Astrocyte of the spinal cord (primary cell): ENCODE measurements at places on chromosomes 2 and 18.

DNA sequence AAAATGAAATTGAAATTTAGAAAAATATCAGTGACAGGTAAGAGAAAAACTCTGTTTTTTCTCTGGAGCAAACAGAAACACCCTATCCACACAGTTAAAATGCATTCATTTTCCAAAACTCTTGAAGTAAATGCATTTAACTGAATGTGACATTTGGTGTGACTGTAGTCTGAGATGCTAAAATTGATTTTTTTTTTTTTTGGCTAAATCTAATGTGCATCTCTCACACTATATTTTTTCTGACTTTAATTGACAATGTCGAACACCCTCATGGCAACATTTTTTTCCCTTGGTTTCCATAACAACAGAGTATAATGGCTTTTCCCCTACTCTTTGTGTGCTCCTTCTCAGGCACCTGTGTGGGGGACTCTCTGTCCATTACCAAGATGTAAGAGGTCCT is 366.4 kb downstream of the XIRP2 start:
- DNase-seq, result no peak

DNA sequence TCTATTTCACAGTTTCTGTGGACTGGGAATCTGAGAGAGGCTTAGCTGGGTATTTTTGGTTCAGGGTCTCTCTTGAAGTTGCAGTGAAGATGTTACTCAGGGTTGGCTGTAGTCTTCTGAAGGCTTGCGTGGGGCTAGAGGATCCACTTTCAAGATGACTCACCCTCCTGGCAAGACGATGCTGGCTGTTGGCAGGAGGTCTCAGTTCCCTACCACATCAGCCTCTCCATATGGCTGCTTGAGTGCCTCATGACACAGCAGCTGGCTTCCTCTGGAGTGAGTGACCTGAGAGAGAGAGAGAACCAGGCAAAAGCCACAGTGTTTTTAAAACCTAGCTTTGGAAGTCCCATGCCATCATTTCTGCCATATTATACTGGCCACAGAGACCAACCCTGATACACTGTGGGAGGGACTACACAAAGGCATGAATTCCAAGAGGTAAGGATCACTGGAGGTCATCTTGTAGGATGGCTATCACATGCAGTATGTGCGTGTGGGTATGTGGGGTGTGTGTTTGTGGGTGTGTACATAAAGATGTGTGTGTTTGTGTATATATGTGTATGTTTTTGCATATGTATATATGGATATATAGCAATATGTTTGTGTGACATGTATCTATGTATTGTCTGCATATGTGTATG is 25.1 kb downstream of the DNPEP start:
- peak; percentile 94 for DNase-seq

DNA sequence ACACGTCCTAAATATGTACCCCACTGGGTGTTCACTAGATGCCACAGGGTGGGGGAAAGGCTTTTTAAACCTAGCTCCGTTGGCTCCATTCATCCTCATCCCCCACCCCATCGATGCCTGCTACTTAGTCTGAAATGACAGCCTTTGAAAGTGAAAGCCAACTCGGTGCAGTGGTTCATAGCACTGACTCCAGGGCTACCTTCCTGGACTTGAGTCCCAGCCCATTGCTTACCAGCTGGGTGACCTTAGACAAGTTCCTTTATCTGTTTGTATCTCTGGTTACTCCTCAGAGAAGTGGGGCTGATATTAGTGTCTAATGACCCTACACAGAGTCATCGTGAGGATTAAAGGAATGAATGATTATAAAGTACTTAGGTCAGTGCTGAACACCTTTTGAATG is 24.4 kb downstream of the EHD3 start:
- no peak for DNase-seq

DNA sequence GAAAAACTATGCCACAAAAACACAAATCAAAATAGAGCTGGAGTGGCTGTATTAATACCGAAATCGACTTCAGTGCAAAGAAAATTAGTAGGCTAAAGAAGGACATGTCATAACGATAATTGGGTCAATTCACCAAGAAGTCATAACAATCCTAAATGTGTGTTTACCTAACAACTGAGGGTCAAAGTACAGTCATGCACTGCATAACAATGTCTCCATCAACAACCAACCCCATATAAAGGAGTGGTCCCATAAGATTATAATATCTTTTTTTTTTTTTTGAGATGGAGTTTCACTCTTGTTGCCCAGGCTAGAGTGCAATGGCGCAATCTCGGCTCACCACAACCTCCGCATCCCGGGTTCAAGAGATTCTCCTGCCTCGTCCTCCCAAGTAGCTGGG is 87.5 kb downstream of the NAB1 start:
- DNase-seq, result no peak

DNA sequence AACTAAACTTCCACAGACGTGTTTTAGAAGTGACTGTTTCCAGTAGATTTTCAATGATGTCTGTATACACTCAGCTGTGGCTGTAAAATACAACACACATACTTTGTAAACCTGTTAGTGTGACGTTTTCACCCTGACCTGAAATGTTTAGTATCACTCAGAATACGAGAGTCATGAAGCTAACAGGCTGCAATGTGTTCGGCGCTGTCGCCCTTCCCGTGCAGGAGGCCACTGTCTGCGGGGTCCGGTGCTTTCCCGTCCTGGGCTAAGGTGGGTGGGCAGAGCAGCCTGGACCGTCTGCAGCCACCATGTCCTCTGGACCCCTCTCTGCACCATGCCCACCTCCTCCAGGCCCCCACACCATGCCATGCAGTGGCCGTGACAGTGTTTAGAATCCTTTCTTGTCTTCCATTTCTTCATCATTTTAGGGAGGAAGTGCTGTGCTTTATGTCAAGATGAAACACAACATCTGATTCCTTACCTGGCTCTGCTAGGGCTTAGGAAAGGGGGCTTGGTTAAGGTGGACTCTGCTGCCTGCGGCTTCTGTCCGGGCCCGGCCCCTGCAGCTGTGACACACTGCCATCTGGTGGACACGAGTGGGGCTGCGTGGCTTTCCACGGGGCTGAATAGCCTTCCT is 53.8 kb upstream of the RBM44 start:
- peak; percentile 64 for DNase-seq

DNA sequence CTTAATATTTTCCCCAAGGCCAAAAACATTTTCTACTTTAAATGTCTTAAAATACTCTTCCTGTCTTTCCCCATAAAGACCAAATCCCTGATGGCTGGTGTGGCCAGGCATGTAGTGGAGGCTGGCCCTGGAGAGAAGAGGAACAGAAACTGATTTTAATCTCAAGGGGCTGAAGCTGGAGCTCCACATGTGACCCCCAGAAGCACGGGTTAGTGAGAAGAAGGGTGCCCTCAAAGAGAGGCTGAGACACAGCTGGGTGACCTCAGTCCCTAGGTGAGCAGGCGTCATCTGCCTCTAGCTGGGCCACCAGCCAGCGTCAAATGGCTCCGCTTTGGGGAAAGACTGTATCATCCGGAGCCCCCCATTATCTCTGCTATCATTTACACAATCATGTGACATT is 19.3 kb upstream of the TMEM18 start:
- no peak for DNase-seq

DNA sequence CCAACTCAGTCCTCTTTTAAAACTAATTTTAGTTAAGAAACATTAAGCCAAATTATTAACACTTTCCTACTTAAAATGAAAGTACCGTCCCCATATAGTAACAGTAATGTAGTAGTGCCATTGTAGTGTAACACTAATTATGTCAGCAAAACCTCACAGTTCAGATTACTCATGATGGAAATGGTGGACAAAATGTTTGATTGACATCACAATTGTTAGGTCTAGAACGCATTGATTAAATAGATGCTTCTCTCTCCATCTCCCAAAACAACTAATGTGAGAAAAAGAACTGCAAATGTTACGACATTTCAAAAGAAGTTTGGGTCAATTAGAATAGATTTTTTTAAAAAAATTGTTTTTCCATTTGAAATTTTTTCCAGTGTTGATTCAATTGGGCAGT is 1.2 kb upstream of the ATF2 start:
- no peak for DNase-seq

GRCh38 chr2:58794916-58795315 is 553.8 kb upstream of the FANCL start:
- DNase-seq, result no peak

GRCh38 chr2:23586741-23587306 is 201.8 kb downstream of the KLHL29 start:
- no peak for DNase-seq

GRCh38 chr2:234723400-234723799 is 226.5 kb upstream of the ARL4C start:
- DNase-seq, result no peak

- DNase-seq, result no peak
Observed at GRCh38 chr18:37084912-37085311, 256.0 kb downstream of the KIAA1328 start.

- no peak for DNase-seq
Observed at GRCh38 chr2:191170301-191170636, 19.5 kb upstream of the STAT4 start.

DNA sequence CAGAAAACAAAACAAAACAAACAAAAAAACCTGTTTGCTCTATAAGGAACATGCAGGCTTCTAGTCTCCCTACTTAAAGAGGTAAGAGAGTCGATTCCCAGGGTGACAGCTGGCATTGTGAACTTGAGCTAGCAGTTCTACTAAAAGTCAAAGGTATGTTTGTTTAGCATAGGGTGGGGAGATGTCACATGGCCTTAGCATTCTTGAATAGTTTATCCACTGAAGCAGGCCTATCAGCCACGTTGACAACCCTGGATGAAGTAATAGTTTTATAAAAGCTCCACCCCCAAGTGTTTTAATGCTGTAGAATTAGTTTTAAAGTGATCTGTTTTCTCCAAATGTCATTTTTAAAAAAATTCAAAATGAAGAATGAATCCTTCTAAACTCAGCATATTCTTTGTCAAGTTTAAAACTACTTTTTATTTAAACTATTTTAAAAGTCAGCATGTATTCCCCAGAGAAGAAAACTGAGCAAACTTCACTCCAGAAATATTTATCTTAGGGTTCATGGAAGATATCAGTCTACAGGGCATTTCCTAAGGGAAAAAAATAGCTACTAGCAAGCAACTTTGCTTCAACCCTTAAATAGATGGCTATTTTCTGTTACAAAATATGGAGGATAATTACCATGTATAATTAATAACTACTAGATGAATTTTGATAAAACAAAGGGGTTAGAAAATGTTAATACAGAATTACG is 1.7 kb downstream of the MYOM1 start:
- DNase-seq, result no peak

GRCh38 chr2:144324446-144325045 is 195.4 kb downstream of the ZEB2 start:
- DNase-seq, result no peak

DNA sequence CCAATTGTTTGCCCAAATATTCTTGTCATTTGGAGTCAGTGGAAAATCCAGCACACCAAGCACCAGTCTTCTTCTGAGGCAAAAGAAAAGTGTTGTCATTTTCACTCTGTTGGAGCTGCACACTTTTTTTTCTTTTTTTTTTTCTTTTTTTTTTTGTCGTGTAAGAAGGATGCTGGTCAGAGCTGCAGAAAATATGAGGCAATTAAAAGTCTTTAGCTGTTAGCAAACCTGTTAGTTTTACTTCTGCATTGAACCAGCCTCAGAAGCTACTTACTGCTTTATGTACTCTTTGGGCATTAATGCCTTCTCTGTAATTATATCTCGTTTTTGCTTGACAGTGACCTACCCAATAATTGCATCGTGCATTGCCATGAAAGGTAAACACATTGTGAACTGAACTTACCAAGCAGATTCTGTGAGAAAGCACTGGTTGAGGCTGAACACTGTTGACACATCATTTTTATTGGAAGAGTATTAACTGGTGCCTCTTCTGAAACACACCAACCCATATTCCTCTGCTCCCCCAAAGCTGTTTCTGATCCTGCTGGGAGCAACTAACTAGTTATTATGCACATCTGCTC is 165.4 kb downstream of the CAPN13 start:
- no peak for DNase-seq

DNA sequence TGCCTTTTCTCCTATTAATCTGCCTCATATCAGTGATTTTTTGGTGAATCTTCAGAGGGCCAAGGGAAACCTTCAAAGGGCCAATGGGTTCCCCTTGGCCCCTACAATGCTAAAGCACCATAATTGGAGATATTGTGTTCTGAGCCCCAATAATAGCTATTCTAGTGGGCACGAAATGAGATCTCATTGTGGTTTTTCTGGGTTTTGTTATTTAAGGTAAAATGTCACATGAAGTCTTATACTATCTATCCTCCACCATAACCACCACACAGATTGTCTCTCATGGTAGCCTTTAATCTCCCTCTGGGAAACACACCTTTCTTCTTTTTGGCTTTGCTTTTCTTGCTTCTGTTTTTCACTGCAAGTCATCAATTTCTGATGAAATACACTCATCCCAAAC is 152.8 kb downstream of the B3GNT2 start:
- no peak for DNase-seq

DNA sequence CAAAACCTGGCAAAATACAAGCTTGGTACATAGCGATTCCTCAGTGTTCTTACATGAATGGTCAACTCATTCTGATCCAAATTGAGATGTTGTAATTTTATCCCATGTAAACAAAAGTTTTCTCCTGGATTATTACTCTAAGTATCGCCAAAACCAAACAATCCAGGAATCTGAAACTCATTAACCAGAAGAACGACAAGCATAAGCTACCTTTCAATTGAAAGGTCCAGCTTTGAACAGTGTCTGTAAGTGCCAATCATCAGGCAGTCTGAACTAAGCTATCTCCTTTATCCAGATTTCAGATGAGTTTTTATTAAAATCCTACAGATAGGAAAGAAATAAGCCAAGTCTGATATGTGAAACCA is 2.4 kb downstream of the MEX3C start:
- DNase-seq, result no peak

DNA sequence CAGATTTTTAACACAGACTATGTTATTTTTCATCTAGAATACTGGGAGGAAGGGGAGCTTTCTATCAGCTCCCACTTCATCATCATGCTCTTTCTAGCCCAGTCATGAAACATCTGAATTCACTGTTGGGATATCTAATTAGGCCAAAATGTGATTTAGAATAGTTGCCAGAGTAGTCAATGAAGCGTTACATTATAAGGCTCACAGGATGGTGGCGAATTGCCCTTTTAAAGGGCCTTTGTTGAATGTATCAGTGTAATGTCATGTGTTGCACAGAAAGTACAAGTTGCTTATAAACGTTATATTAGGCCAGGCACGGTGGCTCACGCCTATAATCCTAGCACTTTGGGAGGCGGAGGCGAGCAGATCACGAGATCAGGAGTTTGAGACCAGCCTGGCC is 45.6 kb downstream of the PDE1A start:
- no peak for DNase-seq
